ENCODE measurements at places on chromosomes 4 and X.

- no peak for DNase-seq
These were observed 329.3 kb upstream of the RPS6KA3 start for GRCh38 chrX:20595928-20596575.

GRCh38 chr4:120057416-120057815 lies 9.2 kb downstream of the MAD2L1 start:
- DNase-seq: no peak

GRCh38 chrX:23271026-23271425 lies 63.6 kb upstream of the PTCHD1 start:
- no peak for DNase-seq

GRCh38 chr4:121229993-121230392 lies 65.9 kb upstream of the TNIP3 start:
- DNase-seq: no peak

DNA sequence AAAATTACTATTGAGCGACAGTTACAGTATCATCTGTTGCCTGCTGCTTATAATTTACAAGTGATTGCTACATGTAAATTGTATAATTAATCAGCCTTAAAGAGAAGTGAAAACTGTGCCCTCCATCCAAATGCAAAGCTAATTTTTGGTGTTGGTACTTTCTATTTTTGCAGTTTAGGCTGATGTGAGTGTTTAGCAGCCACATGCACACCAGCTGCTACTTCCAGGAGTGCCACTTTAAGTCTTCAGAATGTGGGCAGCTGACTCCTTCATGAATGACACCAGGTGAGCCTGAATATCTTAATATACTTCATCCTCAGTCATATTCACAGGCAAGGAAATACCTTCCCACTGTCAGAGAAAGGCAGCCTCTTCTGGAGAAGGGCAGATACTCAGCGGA lies 149.8 kb upstream of the RASGEF1B start:
- DNase-seq: no peak

- no peak for DNase-seq
These were observed 43.6 kb downstream of the STARD8 start for GRCh38 chrX:68690936-68691501.

GRCh38 chr4:47122592-47123291 lies 91.4 kb downstream of the GABRB1 start:
- DNase-seq: peak; percentile 15

DNA sequence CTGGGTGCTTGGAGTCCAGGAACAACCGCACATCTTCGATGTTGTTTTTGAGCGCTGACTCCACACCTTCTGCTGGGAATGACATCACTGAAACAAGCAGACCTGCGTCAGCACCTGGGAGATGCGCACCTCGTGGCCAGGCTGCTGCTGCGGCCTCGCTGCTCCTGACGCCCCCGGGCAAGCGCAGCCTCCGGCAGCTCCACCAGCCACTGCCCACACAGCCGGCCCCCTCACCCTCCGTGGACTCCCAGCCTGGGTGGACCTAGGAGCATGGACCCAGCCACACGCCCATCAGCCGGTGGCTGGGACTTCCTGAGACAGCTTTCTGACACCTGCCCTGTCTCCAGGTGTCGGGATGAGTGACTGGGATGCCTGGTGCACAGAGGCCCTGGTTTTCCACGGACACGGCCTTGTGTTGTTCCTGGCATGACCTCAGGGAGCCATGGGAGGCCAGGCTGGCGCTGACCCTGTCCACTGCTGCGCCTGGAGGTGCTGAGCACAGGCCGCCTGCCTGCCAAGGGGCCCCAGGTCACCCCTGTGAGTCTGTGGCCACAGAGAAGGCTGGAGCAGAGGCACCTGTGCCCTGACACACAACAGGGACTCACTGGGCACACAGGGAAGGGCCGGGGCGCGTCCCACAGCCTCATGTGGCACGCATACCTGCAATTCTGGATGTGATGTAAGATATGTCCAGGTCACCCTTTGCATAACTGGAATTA lies 48.6 kb downstream of the GAK start:
- DNase-seq: no peak

DNA sequence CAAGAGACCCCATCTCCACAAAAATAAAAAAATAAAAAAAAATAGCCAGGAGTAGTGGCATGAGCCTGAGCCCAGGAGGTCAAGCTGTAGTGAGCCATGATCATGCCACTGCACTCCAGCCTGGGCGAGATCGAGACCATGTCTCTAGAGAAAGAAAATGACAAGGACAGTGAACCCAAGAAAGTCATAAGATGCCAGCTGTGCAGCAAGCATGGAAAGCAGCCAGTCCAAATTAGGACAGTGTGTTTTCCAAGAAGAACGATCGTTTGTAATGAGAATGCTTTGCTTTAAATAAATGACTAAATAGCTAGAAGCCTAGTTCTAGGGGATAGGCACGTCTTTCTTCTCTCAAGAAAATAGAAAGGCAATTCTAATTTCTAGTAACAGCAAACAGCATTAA lies 58.4 kb upstream of the MSANTD1 start:
- DNase-seq: no peak

- DNase-seq: no peak
These were observed 85.1 kb downstream of the LINC00632 start for GRCh38 chrX:140794642-140795041.
